ENCODE measurements at places on chromosomes 13 and 19.

GRCh38 chr13:34430294-34430693 is 511.8 kb upstream of the NBEA start:
- DNase-seq, result no peak

DNA sequence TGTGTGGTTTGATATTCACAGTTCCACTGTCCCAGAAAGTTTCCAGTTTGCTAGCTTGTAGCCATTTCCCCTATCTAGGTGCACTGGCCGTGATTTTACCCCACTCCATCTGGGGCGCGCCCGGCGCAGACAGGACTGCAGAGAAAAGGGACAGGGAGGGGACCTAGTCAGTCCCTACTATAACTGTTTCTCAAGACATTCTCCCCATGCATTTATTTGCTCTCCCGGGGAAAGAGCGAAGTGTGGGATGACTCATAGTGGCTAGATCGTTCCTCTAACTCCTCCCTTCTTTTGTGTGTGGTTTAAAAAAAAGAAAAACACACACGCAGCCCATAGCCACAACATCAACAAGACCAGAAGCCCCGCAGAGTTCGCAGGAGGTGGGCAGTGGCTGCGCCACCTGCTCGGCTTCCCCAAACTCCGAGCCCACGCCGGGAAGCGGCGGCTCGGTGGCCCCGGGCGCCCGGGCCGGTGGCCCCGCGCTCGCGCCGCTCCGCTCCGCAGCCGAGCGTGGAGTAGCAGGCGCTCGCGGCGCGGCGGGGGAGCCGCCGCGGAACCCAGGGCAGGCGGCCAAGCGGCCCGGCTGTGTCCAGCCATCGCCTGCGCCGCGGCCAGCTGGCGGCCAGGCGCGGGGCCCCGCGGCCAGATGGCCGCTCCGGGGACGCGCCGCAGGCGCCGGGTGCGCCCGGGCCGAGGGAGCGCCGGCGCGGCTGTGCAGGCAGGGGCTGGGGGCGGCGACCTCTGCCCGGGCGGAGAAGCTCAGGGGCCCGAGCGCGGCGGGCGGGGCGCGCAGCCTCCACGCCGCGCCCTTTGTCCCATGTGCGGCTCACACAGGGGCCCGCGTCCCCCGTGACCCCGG is 653 bp downstream of the TMTC4 start:
- DNase-seq, result no peak

DNA sequence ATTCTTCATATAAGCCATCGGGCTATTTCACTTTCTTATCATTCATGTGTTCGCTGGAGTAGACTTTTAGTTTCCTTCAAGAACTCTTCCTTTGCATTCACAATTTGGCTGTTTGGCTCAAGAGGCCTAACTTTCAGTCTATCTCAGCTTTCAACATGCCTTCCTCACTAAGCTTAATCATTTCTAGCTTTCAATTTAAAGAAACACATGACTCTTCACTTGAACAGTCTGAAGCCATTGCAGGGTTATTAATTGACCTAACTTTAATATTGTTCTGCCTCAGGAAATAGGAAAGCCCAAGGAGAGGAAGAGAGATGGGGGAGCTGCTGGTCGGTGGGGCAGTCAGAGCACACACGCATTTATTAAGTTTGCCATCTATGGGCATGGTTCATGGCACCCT is 158.1 kb downstream of the SUCLA2 start:
- no peak for DNase-seq

GRCh38 chr13:86541461-86541860 is 742.2 kb upstream of the SLITRK6 start:
- no peak for DNase-seq

DNA sequence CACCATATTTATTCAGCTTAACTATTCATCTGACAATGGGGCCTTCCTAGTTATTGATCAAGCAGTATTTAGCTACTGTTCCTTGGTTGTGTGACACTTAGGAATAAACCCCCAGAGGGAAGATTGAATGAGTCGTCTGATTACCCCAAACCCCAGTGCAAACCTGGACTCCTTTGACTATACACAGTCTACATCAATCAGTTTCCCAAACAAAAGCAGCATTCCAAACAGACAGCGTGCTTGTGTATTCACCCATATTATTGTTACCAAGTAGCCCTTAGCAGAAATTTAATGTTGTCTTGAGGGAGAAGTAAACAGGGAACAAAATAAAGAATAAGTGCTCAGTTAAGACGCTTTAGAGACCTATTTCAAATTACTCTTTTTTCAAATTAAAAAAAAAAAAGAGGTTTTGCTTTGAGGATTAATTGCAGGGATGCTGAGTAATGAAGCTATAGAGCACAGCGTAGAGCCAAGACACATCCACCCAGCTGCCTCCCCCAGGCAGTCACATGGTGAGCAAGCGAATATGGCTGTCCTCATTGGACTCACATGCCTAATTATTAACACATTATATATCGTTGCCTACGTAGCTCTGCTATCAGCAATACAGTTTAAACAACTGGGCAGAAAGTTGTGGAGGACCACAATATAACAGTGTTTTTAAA is 14.7 kb upstream of the B3GLCT start:
- DNase-seq, result no peak

- DNase-seq, result no peak
These were observed 87.4 kb upstream of the ARHGEF7 start for GRCh38 chr13:111027458-111028439.

DNA sequence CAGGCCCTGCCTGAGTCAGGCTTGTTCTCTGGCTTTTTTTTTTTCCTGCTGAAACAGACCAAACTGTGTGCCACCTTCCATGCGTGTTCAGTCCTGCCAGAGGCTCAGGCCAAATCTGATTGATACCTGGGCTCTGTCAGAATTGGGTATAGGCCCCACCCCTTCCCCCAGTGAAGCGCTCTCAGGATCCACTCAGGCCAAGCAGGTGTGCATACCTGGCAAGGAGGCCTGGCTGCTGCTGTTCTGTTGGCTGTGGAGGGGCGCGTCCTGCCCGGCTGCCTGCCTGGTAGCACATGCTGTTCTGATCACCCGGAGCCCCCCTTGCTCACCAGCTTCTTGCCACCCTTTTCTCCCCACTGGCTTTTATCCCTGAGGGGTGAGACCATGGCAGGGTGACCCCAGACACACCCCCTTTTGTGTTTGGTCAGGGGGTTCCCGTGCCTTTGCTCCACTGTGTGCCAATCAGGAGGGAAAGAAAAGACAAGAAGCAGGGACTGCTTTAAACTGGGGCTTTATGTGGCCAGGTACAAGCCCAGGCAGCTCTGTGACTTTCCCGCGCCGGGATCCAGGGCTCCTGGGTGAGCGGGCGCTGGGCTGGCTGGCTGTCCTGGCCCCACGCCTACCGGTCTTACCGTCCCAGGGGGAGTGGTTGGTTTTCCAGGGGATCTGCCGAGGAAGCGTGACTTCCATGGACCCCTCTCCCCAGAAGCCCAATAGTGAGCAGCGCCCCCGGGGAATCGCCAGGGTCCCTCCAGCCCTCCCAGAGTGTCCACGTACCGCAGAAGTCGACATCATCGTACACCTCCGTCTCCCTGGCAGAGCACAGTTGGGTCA is 12.7 kb downstream of the PRAM1 start:
- no peak for DNase-seq

- DNase-seq, result no peak
These were observed 6.3 kb downstream of the TEAD2 start for GRCh38 chr19:49355909-49356353.

- DNase-seq, result no peak
These were observed 41.6 kb downstream of the TEX29 start for GRCh38 chr13:111361873-111362648.

DNA sequence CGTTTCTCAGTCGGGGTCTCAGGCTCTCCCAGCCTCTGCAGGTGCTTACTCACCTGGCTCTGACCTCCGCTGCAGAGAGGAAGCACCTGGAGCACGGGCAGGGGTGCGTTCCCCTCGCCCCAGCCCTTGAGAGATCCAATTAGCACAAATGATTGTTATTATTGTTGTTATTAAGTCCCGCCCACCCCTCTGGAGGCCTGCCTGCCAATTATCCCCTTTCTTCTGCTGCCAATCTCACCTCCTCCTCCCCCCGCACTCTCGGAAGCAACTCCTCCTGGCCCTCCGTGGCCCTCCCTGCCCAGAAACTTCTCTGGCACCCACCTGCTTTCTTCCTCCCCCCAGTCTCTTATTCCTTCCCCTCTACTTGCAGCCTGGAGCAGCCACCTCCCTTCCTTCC is 8.8 kb downstream of the ZNF787 start:
- no peak for DNase-seq

DNA sequence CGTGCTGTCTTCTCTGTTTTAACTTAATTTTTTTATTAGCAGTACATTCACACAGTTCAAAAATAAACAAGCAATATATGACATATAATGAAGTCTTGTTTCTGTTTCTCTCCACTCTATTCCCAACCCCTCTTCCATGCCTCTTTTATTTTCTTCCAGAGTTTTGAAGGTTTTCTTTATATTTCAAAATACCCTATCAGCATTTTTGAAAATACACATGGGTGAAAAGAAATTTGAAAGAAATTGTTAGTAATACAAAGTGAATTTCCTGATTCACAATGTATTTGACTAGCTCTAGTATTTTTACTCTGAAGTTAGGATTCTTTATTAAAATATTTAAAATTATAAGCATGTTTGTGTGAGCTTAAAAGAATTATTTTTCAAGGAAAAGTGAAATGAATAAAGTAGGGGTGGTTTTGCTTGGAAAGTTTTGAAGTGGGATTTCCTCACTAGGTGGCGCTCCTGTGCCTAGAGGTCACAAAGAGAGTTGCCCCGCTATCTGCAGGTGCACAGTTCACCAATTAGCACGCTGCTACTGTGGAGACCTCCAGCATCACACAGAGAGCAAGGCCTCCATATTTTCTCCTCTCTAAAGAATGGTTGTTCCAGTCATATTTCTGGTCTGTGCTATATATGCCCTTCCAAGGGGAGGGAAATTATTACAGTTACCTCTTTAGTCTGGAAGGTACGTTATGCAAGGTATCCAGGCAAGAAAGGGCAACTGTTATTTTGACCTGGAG is 37.6 kb downstream of the SOX21 start:
- no peak for DNase-seq

GRCh38 chr19:13942023-13942684 is 3.9 kb upstream of the PODNL1 start:
- no peak for DNase-seq

GRCh38 chr13:101869553-101869952 is 417.1 kb downstream of the ITGBL1 start:
- DNase-seq, result no peak

DNA sequence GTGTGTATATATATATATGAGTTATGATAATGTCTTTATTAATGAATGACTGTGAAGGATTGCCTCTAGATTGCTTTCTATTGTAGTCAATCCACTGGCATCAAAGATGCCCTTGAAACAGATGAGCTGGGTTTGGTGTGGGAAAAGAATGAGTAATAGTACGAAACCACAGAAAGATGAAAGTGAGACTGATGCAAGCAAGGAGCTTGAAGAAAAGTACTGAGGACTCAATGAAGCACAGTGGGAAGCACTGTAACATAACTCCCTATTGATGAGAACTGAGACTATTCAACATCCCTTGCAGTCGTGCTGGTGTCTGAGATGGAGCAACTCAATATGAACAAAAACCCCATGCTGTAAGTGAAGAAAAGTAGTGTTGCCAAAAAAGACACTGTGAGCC is 1794.2 kb downstream of the SLITRK5 start:
- DNase-seq, result no peak

DNA sequence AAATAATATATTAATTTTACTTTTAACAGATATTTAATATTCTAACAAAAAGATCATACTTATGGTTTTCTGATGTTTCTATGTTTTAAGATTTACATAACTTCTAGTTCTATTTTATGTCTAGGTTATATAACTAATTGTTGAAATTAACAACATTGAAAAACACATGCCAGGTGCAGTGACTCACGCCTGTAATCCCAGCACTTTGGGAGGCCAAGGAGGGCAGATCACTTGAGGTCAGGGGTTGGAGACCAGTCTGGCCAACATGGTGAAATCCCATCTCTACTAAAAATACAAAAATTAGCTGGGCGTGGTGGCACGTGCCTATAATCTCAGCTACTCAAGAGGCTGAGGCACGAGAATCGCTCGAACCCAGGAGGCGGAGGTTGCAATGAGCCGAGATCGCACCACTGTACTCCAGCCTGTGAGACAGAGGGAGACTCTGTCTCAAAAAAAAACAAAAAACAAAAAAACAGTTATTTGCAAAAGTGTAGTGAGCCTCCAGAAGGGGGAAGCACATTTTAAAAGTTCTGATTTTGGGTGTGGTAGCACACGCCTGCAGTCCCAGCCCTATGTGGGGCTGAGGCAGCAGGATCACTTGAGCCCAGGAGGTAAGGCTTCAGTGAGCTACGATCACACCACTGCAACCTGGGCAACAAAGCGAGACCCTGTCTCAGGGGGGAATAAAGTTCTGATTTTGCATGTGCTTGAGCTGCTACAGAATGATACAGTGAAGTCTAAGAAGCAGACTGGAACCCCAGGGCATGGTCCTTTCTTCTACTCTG is 18.7 kb downstream of the MIPEP start:
- DNase-seq, result no peak

DNA sequence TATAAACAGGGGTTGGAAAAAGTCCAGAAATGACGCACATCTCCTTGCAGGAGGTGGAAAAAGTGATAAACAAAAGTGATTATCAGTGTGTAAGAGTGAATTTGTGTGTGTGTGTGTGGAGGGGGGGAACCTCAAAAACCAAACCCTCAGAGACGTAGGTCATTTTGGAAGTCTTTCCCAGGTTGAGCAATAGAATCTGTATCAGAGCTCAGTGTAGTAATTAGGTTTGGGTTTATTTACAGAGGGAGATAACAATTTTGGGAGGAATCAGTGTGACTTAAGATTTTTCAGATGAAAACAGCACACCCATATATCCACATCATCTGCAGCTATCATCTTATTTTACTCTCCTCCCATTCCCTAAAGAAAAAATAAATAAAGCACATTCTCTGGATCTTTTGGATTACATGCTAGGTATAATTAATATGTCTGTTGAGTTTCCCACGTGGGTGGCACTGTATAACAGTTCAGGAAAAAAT is 406.4 kb downstream of the FGF9 start:
- DNase-seq, result no peak

GRCh38 chr19:18605546-18606280 is 886 bp downstream of the CRLF1 start:
- DNase-seq, result no peak

- no peak for DNase-seq
These were observed 82.4 kb upstream of the MBNL2 start for GRCh38 chr13:97139691-97140090.

DNA sequence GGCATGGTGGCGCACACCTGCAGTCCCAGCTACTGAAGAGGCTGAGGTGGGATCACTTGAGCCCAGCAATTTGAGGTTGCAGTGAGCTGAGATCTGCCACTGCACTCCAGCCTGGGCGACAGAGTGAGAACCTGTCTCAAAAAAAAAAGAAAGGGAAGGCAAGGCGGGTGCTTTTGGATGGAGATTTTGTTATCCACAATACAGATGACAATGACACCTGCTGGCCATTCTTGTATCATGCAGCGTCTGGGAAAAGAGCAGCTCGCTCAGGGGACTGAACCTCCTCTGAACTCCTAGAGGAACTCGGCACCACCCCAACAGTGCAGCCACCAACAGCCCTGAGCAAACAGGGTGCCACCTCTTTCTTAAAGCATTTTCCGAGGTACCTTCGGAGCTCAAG is 22.8 kb downstream of the HAUS8 start:
- DNase-seq, result no peak

DNA sequence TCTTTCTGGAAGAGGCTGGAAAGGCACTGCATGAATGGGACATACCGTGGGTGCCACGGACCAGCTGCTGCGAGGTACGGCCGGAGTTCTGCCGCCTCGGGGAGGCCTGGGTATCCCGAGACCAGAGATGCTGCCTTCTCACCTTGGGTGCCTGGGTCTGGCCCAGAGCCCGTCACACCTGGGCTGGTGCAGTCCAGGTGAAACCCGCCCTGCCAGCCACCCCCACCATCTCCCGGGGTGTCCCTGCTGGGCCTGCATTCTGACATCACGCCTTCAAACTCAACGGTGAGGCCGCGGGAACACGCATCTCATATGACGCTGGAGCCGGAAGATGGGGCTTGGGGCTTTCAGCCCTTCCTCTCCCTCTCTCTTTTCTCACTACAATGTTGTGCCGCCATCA is 98.0 kb downstream of the GADD45B start:
- DNase-seq, result no peak
